Chondrocyte (in vitro differentiated cells): ENCODE measurements at places on chromosomes 2 and 18. TPM values are rescaled to one million over a fixed set of nuclear protein-coding genes. Genes with fewer than 3 reads are reported as not detected.
A peak's percentile ranks its signal among the peaks of the same experiment; 100 is the strongest.

INPP5D gene
- 0.20 to 0.48 TPM (median 0.21 TPM) in 3 replicates for total RNA-seq

GRCh38 chr18:73047688-73048087 is 179.9 kb upstream of the NETO1 start:
- H3K36me3 ChIP-seq = no peaks in the 10 kb centered on the region
- no peak overlapping the region for H3K4me3 ChIP-seq
- H3K4me1 ChIP-seq = no peaks in the 10 kb centered on the region
- no peak for DNase-seq
- no peaks in the 10 kb centered on the region for H3K27me3 ChIP-seq

DNA sequence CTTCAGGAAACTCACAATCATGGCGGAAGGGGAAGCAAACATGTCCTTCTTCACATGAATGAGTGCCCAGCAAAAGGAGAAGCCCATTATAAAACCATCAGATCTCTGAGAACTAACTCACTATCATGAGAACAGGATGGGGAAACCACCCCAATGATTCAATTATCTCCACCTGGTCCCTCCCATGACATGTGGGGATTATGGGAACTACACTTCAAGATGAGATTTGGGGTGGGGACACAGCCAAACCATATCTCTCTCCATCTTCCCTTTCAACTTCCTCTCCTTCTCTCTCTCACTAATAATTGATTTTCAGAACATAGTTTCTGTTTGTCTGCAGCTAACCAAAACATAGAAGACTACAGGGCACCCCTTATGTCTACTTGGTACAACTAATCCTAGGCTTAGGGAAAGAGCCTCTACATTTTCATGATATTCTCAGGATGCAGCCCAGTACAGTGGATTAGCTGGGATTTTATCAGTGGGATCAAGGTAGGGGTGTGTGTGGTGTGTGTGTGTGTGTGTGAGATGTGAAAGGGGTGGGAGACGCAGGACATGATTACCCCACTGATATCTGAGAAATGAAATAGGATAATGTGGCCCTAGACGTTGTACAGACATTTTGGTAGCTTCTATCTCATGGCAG is 2.8 kb upstream of the ATF2 start:
- H3K36me3 ChIP-seq = peaks cover under 1% of the 10 kb centered on the region
- H3K4me1 ChIP-seq = peaks cover 28% of the 10 kb centered on the region
- no peak overlapping the region for H3K27ac ChIP-seq
- DNase-seq = no peak

GRCh38 chr2:203711399-203711798 is 5.0 kb downstream of the CD28 start:
- DNase-seq = no peak
- no peaks in the 10 kb centered on the region for H3K36me3 ChIP-seq
- H3K4me1 ChIP-seq = no peaks in the 10 kb centered on the region
- no peak overlapping the region for H3K27ac ChIP-seq
- no peaks in the 10 kb centered on the region for H3K27me3 ChIP-seq
- no peak overlapping the region for H3K4me3 ChIP-seq

GRCh38 chr2:127695491-127696472 is 5.5 kb upstream of the SFT2D3 start:
- no peaks in the 10 kb centered on the region for H3K27me3 ChIP-seq
- DNase-seq = no peak
- H3K36me3 ChIP-seq = peaks cover 8% of the 10 kb centered on the region
- H3K27ac ChIP-seq = no peak overlapping the region
- peak overlapping the region; percentile 41 for H3K4me3 ChIP-seq

GRCh38 chr2:234491281-234491680 is 5.6 kb downstream of the ARL4C start:
- H3K27ac ChIP-seq = no peak overlapping the region
- no peaks in the 10 kb centered on the region for H3K27me3 ChIP-seq
- H3K4me1 ChIP-seq = peaks cover 51% of the 10 kb centered on the region
- no peak for DNase-seq

DNA sequence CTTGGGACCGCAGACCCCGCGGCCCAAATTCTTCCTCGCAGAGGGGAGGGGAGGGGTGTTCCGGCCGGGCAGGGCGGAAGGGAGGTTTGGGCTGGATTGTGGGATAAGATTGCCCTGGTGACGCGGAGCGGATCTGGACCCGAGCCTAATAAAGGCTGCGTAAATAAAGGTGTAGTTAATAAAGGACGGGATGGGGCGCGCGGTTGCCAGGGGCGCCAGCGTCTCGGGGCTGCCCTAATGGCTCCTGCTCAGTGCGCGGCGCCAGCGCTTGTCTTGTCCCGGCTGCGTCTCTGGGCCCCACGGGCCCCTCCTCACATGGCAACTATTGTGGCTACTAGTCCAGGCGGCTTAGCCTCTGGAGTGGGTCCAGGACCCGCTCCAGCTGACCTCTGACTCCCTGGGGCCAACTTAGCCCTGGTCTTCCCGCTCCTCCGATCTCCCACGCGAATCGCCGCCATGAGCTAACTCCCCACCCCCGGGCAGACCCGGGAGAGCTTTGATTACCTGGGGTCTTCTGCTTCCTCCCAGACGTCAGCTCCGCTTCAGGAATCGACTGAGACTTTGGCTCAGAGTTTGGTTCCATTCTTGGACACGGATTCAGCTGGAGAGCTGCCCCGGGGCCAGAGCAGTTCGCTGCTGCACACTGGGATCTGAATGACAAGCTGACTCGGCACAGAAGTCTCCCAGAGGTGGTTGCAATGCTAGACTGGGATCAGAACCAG is 36.5 kb downstream of the SLC25A52 start:
- H3K4me3 ChIP-seq = no peak overlapping the region
- no peaks in the 10 kb centered on the region for H3K4me1 ChIP-seq
- peaks cover 13% of the 10 kb centered on the region for H3K27me3 ChIP-seq
- DNase-seq = no peak
- no peak overlapping the region for H3K27ac ChIP-seq
